ENCODE measurements at places on chromosomes 13 and 19. TPM values are rescaled to one million over a fixed set of nuclear protein-coding genes. Genes with fewer than 3 reads are reported as not detected.

KLK12 gene
- 1.6 TPM for total RNA-seq

WDR87 gene
- total RNA-seq, result not detected

NEK5 gene
- 5.2 TPM for total RNA-seq

C3 gene
- 8.2 TPM for total RNA-seq

LYL1 gene
- total RNA-seq, result not detected

FCGBP gene
- total RNA-seq, result 10.0 TPM

TMEM150B gene
- total RNA-seq, result 1.2 TPM

ZNF665 gene
- 5.0 TPM for total RNA-seq

DNA sequence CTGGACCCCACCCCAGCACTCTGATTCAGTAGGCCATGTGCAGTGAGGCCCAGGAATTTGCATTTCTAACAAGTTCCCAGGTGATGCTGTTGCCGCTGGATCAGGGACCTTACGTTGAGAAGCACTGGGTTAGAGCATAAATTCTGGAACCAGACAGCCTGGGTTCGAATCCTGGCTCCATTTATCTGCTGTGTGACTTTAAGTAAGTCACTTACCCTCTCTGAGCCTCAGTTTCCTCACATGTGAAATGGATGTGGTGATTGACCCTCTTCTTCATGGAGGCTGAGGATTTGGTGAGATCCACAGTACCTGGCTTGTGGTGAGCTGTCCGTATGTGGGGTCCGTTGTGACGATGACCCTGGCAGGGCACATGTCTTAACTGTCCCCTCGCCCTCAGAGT lies 15.9 kb downstream of the HIPK4 start:
- DNase-seq, result no peak

DNA sequence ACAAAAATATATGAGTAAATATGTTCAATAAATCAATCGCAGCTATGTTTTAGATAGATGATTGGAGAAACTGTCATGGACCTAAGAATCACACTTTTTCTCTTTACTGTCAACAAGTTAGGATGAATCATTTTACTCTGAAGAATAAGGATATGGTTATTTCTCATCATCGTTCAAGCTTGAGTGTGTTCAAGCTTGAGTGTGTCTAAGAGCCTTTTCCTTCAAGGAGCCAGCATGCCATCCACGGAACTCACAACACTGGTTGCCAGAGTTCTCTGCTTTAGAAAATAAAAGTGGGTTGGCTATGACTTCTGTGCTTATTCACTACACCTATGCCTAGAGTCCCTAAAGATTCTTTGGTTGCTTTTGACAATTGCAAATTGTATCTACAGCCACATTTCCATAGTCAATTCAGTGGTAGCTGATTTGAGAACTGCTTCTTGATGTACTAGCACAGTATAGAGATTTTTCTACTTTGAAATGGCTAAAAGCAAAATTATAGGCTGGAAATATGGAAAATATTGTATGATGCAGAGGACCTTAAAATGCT lies 58.1 kb upstream of the SCEL start:
- no peak for DNase-seq

DNA sequence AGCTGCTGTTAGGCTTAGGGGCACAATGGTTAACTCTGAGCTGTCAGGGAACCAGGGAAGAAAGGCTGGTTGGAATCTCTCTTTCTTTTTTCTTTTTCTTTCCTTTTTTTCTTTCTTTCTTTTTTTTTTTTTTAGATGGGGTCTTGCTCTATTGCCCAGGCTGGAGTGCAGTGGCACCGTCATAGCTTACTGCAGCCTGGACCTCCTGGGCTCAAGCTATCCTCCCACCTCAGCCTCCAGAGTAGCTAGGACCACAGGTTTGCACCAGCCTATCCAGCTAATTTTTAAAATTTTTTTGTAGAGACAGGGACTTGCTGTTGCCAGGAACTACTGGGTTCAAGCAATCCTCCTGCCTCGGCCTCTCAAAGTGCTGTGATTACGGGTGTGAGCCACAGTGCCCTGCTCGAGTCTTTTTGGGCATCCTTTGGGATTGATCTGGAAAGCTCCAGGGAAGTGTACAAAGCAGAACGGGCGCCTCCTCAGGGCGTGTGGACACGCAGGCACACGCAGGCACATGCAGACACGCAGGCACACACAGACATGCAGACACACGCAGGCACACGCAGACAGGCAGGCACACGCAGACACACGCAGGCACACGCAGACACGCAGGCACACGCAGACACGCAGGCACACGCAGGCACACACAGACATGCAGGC lies 99.2 kb downstream of the GADD45B start:
- no peak for DNase-seq

DNA sequence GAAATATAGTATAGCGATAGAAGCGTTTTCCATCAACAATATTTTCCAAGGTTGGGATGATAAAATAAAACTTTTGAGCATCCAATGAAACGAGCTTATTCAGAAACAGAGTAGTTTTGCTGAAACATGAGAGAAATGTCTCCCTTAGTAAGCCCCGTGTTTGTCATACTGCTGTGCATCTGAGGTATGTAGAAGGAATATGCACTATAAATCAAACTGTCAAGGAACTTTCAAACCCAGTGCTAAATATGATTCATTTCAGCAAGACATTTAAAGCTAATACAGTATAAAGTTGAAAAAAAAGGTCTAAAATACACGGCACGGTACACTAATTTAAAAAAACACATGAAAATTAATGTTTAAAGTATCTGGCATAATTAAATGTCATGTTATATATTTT lies 546.2 kb downstream of the SLITRK5 start:
- DNase-seq, result no peak
